Right ventricle myocardium superior (tissue), 1 donor: ENCODE measurements at places on chromosomes 3 and 15. TPM values are rescaled to one million over a fixed set of nuclear protein-coding genes. Genes with fewer than 3 reads are reported as not detected.

The ZPLD1 gene
- not detected for total RNA-seq

The MESP2 gene
- 0.13 TPM for total RNA-seq

The ADCY5 gene
- 225 TPM for total RNA-seq

The HMCES gene
- total RNA-seq = 42.7 TPM

The SERPINI2 gene
- total RNA-seq = 0.40 TPM

The FBXO40 gene
- total RNA-seq = 207 TPM

The SCAANT1 gene
- not detected for total RNA-seq

The C3orf85 gene
- not detected for total RNA-seq

The PDIA5 gene
- 5.4 TPM for total RNA-seq

The MOBP gene
- total RNA-seq = not detected

The CDHR4 gene
- total RNA-seq = not detected

The C3orf22 gene
- total RNA-seq = not detected

The HTR3E gene
- total RNA-seq = not detected

The TERC gene
- total RNA-seq = 1.5 TPM

The MRPL46 gene
- total RNA-seq = 68.5 TPM

The NISCH gene
- 46.0 TPM for total RNA-seq

The VPS13C gene
- 32.8 TPM for total RNA-seq

The KLHL40 gene
- total RNA-seq = 0.11 TPM

The DNASE1L3 gene
- total RNA-seq = 3.7 TPM

The EFCC1 gene
- 2.4 TPM for total RNA-seq

The VGLL3 gene
- 2.7 TPM for total RNA-seq

The PP2D1 gene
- not detected for total RNA-seq

The RHOV gene
- total RNA-seq = not detected

The WDR49 gene
- 2.6 TPM for total RNA-seq
